GDM1 (cell line): ENCODE measurements at places on chromosomes 11 and 22.

DNA sequence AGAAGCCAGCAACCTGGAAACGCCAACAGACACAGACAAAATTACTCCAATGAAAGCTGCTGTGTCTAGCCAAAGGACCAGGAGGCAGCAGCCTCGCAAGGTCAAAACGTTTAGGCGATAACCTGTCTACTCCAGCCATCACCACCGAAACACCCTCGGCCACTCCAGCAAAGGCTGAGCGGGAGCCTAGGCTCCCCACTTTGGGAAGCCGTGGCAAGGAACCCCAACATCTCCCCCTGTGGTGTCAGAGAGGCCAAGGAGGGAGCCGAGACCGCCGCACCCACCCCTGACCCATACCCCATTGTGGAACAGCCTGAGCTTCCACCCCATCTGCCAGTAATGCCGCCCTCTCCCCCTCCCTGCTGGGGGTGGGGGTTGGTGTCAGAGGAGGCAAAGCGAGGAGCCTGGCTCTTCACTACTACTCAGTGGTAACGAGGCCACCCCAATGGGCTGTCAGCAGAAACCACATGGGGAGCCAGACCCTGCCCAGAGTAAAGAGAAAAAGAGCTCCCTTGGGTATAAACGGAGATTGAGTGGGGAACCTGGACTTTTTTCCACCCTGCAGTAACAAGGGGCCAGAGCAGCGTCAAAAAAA lies 33.9 kb upstream of the SEPTIN5 start:
- no peak for DNase-seq

DNA sequence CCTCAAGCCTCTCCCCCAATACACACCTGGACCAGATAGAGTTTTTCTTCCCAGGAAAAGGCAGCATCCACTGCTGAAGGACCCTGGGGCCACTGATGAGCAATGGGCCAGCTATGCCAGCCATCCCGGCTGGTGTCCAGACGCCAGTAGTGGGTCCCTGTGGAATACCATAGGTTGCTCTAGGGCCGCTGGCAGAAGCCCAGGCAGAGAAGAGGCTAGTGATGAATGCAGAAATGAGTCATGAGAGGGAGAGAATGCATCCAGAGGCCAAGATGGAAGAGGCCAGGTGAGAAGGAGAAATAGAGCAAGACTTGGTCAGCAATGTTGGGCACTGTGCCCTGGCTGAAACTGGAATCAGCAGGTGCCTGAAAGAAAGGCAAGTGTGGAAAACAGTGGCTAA lies 8.9 kb downstream of the HPX start:
- no peak for DNase-seq

DNA sequence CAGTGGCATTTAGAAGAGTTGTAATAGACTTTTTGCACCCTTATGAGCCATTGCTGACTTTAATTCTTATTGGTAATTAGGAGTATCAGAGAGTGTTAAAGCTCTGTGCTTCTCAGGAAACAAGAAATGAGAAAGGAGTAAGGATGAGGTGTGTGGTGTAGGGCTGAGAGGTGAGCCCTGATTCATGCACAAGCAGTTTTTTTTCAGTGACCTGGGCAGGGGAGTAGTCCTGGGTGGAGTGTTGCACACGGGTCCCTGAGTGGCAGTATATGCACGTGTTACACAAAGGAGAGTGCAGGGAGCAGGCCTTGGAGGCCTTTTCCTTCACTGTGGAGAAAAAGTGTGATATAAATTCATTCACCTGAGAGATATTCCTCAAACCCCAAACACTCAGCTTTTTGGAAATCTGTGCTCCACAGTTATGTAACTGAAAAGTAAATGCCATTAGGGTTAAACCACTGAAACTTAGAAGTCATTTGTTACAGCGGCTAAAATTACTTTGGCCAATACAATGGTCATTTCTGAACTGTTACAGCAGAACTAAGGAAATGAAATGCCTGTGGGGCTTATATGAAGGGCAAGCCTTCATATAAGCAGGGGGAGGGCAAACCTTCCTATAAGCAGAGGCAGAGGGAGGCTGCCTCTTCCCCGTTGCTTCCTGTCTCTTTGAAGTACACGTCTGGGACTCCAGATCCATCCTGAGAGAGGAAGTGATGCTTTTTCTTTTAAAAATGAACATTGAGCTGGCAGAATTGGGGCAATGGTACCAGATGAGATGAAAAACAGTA lies 62.6 kb upstream of the OLFML1 start:
- DNase-seq = no peak

DNA sequence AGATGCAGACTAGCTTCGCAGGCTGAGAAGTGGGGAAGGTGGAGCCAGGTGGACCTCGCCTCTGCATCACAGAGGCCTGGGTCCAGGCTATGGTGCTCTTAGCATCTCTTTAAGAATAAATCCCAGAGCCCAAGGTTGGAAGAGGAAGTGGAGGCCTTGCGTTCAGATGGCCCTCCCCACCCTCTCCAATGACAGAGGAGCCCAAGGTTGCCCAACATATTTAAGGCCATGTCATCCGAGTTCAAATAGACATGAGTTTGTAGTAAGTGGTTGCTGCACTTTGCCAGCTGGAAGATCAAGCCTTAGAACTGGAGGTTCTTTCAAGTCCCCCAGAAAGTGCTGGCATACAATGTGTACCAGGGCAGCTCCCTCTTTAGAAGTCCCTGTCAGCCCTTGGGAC lies 47.1 kb upstream of the HORMAD2 start:
- no peak for DNase-seq

- DNase-seq = no peak
These were observed 206.7 kb upstream of the TBCEL start for GRCh38 chr11:120817158-120817557.

DNA sequence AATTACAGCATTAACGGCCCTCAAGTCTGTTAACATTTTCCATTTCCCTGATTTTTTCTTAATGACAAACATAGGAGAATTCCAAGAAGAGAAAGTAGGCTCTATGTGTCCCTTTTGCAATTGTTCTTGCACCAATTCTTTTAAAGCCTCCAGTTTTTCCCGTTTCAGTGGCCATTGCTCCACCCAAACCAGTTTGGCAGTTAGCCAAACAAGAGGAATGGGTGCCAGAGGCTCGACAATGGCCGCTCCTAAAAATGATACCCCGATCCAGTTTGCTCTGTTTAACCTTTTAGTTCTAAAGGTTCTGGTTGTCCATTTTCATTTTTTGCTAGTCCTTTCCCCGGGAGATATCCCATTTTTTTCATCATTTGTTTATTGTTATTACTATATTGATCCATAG lies 6.7 kb upstream of the DNAJB13 start:
- DNase-seq = no peak

- DNase-seq = no peak
These were observed 9.1 kb upstream of the TAGLN start for GRCh38 chr11:117189941-117190544.

DNA sequence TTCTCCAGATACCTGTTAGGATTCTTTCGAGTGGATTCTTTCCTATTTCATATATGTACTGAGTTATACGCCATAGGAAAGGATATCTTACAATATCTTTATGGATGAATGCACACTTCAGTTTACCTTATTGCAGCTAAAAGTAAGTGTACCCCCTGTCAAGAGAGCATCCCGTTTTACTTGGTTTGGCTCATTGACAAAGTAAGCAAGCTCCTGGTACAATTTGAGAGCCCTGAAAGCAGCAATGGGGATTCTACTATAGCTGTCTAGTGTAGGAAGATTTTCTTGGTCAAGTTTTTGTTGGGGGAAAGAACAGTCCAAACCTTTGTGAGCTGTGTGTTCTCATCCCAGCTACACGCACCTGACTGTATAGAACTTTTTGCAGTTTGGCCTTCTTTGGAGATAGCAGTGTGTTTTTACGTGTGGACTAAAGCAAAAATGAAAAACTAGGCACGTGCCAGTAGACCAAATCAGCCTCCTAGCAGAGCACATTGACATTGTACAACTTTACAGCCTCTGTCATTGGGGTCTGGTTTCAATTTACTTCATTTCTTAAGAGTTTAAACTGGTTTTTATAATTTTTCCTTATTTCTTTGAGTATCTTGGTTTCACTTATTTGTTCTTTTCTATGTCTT lies 44.0 kb downstream of the PPP6R3 start:
- DNase-seq = no peak

DNA sequence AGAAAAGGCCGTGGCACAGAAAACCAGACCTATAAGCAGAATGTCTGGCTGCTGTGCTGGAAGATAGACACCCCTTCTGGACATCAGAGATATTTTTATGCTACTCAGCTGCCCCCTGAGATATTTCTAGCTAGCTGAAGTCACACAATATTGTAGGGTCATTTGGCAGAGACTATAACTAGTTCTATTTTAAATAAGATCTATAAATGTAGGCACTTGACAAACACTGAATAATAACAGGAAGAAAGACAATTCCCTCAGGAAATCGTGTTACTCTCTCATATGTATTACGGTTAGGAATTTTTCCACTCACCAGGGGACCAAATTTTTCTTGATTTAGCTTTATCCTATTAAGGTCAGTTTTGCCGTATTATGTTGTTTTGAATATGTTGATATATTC lies 845.4 kb downstream of the OPCML start:
- no peak for DNase-seq

GRCh38 chr11:119338318-119338890 lies 2.3 kb downstream of the C1QTNF5 start:
- peak; percentile 9 for DNase-seq

- no peak for DNase-seq
These were observed 82.9 kb downstream of the KCNQ1 start for GRCh38 chr11:2527621-2528291.

GRCh38 chr11:86176165-86176884 lies 68.2 kb upstream of the EED start:
- DNase-seq = no peak

DNA sequence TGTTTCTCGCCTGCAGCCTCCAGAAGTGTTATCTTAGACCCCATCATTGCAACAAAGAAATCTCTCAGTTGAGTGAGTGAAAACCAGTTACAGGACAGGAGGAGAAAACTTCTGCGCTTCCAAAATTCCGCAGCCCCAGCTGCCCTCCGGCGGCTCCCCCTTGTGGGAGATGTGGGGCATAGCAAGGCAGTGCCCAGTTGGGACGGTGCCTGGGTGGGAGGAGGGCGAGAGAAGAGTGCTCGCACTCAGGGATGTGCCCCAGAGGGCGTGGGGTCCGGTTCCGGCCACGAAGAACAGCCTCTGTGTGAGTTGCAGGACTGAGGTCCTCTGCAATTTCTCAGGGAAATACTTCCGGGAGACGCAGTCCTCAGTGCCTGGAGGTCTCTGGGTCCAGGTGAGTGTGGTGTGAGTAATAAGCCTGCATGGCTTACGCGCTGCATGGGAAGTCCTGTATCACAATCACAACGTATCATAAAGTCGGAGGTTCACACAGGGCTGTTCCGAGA lies 87.0 kb upstream of the BLID start:
- no peak for DNase-seq

DNA sequence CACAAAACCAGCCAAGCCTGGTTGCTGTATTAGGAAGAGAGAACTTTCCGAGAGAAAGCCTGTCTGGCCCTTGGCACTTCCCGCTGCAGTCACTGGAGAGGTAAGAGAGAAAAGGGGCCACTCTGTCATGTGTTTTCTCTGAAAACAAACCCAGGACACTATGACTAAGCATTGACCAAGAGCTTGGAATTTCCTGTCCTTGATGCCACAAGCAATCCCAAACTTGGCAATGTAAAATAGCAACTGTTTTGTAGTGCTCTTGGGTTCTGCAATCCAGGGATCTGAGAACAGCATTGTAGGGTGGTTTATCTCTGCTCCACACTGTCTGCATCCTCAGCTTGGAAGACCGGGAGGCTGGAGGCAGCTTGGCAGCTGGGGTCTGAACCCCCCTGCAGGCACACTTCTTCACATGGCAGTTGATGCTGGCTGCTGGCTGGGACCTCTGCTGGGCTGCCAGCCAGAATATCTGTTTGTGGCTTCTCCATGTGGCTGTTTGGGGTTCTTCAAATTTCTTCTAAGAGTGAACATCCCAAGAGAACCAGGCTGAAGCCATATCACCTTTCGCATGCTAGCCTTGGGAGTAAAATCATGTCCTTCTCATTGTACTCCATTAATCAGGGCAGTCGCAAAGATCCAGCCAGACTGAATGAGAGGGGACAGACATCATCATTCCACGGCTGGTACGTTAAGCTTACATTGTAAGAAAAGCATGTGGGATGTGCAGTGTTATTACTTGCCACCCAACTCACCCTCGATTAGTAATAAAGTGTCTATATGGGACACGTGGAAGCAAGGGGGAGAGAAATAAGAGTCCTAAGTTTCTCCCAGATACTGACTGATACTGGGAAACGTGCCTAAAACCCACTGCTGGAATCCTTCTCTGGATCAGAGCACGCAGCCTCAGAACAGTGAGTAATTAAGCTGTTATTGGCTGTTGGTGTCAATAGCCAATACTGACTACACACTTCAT lies 537.4 kb upstream of the B3GAT1 start:
- no peak for DNase-seq

DNA sequence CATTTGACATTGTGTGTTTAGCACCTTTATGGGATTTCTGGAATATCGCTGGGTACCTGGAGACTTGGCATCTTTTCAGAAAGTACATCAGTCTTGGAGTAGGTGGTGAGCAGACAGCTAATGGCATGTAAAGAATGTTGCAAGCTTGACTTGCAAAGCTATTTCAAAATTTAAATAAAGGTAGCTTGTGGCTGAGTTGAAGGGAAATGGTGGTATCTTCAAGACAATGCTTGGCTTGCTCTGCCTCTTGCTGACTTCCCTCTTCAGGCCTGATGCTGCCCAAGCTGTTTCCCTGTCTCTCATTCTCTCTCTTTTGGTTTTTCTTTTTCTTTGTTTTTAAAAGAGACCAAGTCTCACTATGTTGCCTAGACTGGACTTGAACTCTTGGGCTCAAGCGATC lies 13.2 kb downstream of the ZNRF3 start:
- peak; percentile 25 for DNase-seq

- DNase-seq = no peak
These were observed 38.5 kb downstream of the ST3GAL4 start for GRCh38 chr11:126394036-126394435.

DNA sequence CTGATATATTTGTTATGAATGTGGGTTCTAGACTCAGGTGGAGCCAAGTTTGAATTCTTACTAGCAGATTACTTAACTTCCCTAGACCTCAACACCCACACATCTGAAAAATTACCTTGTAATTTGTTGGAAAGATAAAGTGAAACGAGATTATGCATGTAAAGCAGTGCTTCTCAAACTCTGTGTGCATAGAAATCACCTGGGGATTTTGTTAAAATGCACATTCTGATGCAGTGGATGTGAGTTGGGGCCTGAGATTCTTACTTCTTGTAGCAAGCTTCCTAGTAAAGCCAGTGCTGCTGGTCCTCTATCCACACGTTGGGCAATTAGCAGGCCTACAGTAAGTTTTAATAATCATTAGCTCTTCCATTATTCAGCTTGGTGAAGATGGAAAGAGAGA lies 15.1 kb upstream of the CEP295 start:
- no peak for DNase-seq

DNA sequence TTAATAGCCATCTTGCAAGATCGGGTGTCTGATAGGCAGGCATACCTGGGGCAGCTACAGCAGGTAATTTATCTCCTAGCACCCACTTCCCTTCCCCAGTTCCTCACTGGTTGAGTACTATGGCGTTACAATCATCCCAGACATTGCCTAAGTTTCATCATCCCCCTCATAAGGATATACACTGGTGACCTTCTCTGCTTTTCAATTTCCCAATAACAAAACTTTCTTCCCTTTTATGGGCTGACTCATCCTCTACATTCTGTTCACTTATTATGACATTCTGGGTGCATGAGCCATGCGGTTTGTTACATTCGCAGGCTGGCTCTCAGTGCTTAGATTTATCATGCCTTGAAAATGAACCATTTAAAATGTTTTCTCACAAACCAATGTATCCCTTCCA lies 5.0 kb upstream of the MRPL11 start:
- no peak for DNase-seq
